ENCODE measurements at places on chromosomes 2 and 18.

- no peak for DNase-seq
Observed at GRCh38 chr2:133418021-133418420, 150.2 kb downstream of the NCKAP5 start.

GRCh38 chr18:69895066-69896047, 52.3 kb downstream of the CD226 start:
- DNase-seq = no peak

DNA sequence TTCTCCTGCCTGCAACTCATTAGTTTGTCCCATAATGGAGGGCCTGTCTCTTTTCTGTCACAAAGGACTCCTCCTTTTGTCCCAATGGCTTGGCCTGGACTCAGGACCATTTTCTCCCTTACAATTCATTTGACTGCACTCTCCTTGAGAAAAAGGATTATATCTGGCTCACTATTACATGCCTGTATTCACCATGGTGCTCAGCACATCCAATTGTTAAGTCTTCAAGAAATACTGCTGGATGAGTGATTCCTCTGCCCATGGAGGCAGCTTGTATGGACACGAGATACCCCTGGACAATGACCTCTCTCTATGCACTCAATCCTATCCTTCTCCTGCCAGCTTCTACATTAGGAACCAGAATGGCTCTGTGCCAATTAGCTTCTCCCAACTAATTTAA, 47.0 kb downstream of the CHST9 start:
- no peak for DNase-seq

DNA sequence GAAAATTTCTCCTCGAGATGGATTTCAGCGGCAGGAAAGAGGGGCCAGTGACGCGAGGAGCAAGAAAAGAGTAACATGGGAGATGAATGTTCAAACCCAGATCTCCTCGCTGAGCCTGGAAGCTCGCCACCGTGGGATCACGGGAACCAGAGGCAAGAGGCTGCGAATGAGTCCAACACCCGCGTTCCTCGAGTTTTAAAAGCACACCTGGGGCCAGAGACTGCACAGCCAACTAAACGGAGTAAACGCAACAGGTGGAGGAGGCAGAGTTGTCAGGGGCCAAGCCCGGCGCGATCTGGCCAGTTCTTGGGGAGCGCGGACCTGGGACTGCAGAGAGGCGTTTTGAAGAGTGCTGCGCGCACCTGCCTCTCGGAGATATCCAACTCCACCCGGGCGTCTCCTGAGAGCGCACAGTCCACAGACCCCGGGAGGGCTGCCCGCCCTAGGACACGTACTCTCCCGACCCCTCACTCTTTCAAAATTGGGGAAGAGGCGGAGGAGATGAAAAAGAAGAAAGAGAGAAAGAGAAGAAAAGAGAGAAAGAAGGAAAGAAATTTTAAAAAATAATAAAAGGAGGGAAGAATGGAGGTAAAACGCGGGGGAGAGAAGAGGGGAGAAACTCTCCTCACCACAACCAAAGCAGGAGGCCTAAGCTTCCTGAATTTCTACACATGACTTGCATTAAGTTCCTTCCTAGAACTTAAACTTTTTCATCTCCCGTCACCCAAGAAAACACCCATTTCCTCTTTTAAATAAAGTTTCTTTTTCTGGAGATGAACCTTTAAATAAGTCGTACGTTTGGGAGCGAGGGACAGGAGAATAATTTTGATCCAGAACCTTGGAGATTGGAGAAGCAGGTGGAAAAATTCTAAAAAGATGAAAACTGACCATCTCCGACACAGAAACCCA, 5.3 kb upstream of the PAX3 start:
- no peak for DNase-seq

- DNase-seq = peak; percentile 47
Observed at GRCh38 chr2:168247341-168248261, at the start of gene STK39. TSS of gene STK39 (minus strand) at chr2:168247595. CDS start at chr2:168247435, 160 bp downstream.

DNA sequence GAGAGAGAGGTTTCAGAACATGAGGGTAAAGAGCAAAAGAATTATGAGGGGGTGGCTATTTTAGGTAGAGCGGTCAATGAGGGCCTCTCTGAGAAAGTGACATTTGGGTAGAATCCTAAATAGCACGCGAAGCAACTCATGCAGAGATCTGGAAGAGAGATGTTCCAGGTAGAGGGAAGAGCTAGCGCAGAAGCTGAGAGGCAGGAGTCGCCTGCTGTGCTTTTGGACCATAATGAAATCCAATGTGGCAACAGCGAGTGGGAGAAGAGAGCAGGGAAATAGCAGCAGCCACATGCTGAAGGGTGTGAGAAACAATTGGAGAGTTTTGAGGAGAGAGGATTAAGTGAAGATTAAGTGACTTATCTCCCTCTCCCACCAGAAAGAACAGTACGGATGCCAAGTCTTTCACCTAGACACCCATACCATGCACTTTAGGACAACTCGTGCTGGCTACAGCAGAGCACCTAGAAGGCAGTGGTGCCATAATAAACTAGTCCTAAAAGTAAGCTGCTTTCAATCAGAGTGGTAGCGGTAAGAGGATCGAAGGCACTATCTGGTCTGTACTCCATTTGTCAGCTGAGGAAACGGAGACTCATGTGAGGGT, 129.7 kb downstream of the LRP2 start:
- DNase-seq = no peak

- DNase-seq = peak; percentile 5
Observed at GRCh38 chr2:171271971-171272436, 111.3 kb upstream of the TLK1 start.

DNA sequence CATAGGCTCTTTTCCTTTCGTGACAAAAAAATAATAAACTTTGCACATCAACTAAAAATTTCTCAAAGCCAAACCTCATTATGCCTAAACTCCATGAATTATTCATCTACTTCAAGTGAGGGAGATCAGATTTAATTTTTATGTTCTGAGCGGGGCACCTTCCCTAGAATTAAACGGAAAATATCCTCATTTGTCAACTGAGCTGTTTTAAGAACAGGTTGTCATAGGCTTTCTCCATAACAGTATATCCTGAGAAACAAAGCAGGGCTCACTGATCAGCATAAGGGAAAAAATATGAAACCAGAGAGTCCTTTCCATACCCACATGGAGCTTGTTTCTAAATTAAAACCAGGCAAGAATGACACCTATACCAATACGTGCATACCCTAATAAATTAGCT, 131.5 kb upstream of the CHAC2 start:
- no peak for DNase-seq

DNA sequence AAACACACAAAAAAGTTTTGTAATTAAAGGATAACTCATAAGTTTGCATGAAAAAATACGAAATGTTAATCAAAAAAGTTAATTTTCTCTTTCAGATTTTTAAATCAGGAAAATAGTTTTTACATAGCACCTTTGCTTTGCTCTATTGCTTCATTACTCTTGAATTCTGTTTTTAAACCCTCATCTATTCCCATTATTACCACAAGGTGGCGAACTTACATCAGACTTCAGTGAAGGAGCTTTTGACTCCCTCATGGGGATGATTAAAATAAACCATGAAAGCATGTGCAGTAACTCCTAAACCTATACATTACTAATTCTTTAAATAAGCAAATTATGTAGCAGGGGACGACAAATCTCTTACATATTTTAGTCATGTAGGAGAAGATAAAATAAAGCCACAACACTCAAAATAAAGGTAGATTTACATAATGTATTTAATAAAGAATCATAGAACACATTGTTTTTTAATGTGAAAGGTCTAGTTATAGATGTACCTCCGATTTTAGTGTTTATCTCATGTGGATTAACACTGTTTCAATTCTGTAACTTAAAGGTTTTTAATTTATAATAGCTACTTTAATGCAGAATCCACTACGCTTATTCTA, 105.2 kb downstream of the NETO1 start:
- DNase-seq = peak; percentile 48

GRCh38 chr2:120470041-120470965, 124.4 kb downstream of the INHBB start:
- DNase-seq = no peak

DNA sequence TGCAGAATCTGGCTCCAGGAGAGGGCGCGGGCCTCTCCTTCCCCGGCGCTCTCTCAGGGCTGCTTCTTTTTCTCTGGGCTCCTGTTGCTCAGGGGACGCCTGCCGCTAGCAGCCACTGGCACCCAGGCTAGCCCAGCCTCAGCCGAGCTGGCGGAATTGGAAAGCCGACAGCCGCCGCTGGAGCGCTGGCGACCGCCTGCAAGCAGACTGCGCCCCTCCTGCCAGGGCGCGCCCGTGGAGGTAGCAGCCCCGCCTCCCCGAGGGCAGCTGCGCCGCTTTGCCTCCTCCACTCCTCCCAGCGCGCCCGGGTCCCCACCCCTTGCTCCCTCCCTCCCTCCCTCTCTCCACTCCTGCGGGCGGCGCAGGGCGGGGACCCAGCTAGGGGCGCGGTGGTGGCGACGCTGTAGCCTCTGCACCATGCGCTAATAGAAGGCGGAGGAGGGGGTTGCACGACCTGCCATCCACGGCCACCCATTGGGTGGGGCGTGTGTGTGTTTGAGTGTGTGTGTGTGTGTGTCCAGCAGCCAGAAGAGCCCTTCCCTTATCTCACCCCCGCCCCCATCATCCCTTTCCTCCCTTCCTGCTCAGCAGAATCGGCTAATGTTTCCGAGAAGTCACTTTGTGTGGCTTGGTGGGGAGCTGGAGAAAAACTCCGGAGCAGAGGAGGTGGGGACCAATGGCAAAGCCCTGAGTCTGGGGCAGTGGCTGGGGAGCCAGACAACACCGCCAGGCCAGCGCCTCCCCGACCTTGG, at the start of gene SCN9A:
Gene SCN9A (minus strand): TSS at position 209 of the 752 bp plus-strand sequence. CDS start 64,188 bp downstream, outside the sequence.
- DNase-seq = peak; percentile 10

- no peak for DNase-seq
Observed at GRCh38 chr2:134912361-134912760, 6.3 kb upstream of the CCNT2 start.

GRCh38 chr2:104866883-104867812, 13.2 kb downstream of the POU3F3 start:
- no peak for DNase-seq

GRCh38 chr18:74294526-74294925, 2.8 kb upstream of the CYB5A start:
- no peak for DNase-seq

GRCh38 chr18:45166341-45166835, 448.9 kb upstream of the SLC14A2 start:
- DNase-seq = no peak

DNA sequence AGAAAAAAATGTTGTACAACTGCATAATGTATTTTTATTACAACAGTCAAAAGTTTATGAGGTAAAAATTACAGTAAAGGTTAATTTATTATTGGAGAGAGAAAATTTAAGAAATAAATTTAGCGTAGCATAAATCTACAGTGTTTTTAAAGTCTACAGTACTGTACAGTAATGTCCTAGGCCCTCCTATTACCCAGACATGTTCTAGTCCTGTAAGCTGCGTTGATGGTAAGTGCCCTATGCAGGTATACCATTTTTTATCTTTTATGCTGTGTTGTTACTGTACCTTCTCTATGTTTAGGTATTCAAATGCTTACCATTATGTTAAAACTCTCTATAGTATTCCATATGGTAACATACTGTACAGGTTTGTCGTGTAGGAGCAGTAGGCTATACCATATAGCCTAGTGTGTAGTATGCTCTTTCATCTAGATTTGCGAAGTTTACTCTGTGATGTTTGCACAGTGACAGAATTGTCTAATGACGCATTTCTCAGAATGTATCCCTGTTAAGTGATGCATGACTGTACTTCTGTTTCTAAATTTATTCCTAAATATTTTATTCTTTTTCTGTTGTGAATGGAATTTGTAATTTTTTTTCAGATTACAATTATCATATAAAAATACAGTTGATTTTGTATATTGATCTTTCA, 24.5 kb downstream of the ABI2 start:
- no peak for DNase-seq

DNA sequence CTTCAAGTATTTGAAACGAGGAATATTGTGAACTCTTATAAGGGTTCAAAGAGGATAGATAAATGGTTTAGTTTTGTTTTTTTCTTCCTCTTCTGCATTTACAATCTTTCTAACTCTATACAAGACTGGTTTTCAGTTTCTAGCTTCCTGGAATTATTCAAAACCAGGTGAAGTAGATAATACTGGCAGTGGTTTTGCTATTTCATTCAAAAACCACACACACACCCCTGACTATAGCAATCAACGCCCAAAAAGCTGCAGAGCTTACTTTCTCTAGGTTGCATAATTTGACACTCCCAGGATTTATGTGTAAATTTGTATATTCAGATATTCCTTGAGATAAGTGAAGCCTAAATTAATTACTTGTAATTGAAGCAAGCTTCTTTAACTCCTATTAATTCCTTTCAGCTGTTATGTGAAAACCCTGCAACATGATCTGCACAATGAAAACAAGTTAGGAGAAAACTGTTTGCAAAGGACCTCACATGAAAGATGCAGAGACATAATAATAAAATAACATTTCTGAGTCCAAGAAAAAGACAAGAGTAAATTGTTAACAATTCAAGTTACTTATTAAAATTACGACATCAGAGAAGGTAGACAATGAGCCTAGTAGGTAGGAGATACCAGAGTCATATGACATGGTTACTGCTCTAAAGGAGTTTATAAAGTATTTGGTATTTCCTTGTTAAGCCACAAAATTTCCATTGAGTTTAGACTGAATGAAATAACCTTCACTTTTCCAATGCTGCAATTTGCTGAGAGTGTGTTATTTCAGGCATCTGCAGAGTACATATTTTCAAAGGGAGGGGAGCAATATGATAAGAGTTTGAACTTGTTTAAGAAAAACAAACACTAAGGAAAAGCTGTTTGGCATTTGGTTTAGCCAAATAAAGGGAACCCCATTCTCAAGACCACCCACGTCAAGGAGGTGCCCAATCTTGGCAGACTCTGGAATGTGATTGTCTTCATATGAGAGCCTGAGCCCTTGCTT, 1.6 kb upstream of the NFE2L2 start:
- DNase-seq = no peak

- DNase-seq = no peak
Observed at GRCh38 chr2:188333751-188334524, 42.3 kb downstream of the GULP1 start.

- no peak for DNase-seq
Observed at GRCh38 chr2:240346753-240347372, 88.6 kb upstream of the GPC1 start.

DNA sequence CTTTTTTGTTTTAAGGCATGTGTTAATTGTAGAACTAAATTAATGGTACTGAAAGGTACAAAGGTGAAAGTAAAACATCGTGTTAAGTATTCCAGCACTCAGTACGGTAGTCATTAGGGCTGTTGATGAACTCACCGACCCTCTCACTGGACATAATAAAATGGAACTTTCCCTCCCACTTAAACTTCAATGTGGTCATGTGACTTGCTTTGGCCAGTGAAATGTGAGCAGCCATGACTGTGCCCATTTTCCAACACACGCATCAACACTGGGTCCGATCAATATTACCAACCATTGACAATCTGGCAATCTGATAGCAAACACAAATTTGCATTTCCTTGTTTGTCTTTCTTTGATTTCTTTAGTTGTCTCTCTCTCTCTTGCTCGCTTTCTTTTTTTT, 125.1 kb downstream of the SPP2 start:
- no peak for DNase-seq
